ENCODE measurements at places on chromosomes 3 and 15.

- no peak for DNase-seq
These were observed 15.7 kb downstream of the RBSN start for GRCh38 chr3:15083252-15083651.

DNA sequence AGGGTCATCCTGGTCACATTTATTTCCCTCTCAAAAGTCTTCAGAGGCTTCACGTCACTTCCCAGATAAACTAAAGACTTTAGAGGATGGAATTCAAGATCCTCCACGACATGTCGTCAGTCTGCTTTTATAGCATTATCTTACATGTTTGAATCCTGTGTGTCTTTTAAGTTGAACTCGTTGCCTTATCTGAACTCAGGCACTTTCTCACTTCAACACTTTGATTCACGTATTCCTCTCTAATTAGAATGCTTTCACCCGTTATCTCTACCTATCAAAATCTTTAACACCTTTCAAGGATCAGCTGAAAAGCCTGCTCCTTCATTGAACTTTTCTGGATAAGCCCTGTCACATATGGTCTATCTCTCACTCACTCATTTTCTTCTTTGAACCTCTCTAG is 97.1 kb downstream of the MAP2K5 start:
- no peak for DNase-seq

- peak; percentile 72 for DNase-seq
These were observed 28.1 kb downstream of the PARP16 start for GRCh38 chr15:65258375-65259262.

DNA sequence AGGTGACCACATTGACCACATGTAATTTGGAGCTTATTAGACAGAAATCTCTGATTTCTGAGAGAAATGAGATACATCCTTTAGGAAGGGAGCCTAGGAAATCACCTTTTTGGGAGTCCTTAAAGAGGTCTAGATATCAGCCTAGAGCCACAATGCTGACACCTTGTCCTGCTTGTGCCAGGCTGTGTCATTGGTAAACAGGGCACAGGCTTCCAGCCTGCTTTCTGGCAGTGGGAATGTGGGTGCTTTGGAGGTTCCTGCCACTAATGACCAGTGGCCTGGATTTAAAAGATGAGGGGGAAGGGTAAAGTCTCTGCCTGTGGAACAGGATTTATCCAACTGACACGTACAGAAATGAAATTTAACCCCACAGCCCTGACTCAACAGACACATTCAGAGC is 169.8 kb upstream of the KBTBD8 start:
- no peak for DNase-seq

GRCh38 chr15:60660290-60661051 is 181.5 kb upstream of the ICE2 start:
- DNase-seq: no peak

- no peak for DNase-seq
These were observed 72.1 kb downstream of the LRIG1 start for GRCh38 chr3:66428733-66429132.

- no peak for DNase-seq
These were observed 115.2 kb downstream of the DCLK3 start for GRCh38 chr3:36649125-36649524.

DNA sequence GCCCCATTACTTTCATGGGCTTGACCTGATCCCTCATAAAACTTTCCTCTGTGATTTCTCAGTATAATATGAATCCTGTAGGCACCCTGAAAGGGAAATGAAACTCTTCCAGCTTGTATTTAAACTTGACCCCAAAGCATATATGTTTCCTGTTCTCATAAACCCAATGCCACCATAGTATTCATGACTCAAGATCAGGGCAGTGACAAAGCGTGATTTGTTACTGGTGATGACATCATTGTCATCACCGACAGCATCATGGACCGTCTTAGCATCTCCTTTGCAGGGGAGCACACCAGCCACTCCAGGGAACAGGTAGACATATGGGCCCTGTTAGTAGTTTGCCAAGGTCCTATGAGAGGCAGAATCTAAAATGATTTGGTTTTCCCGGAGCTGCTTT is 741.2 kb downstream of the NR2F2 start:
- no peak for DNase-seq

GRCh38 chr3:150958683-150959082 is 13.8 kb downstream of the CLRN1 start:
- no peak for DNase-seq

DNA sequence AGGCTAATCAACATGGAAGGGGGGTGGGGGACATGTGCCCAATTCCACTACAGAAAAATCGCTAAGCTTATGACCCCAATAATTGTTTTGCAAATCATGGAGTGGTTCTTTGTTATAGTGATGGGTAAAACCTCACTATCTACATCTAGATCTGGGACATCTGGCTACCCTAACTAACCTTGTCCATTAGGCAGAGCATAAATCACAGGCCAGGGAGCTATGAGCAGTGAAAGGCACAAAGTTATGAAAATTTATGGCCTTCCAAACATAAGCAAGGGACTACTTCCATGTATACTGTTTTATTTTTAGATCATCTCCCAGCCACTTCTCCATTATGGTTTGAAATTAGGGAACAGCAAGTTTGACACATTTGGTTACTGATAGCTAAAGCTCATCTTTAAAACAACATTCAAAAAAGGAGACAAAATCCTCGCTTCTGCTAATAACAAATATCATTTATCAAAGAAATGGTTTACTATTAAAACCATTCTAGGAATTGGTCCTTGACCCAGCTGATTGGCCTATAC is 78.3 kb downstream of the RSL24D1 start:
- no peak for DNase-seq

DNA sequence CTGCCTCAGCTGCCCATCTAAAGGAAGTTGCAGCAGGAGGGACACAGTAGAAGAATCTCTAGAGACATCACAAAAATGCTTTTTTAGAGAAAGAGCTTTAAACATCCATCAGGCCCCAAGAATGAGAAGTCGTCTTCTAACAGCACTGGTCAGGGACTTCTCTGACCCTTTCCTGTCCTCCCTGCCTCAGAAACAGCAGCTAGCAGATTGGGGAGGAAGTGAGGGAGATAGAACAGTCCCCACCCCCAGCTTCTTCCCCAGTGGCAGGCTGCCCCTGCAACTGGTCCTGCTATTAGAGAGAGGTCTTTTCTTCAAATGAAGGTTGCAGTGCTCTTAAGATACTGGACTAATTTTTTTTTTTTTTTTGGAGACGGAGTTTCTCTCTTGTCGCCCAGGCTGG is 55.1 kb downstream of the PDE8A start:
- DNase-seq: no peak

- no peak for DNase-seq
These were observed 126.3 kb downstream of the EEFSEC start for GRCh38 chr3:128279601-128279880.

DNA sequence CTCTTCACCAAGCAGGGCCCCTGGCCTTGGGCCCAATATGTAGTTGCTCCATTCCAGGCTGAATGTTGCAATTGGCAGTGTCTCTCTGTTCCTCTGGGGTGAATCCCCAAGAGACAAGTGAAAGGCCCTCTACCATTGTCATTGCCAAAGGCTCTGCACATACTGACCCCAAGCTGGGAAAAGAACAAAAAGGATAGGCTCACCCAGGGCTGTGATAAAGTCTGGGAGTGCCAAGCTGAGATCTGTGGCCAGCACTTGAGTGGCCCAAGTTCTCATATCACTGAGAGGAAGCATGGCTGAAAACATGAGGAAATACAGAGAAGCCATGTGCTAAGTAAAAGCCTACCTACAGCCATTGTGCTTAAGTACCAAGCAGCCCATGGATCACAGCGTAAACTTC is 612.2 kb upstream of the EPHA6 start:
- DNase-seq: no peak

DNA sequence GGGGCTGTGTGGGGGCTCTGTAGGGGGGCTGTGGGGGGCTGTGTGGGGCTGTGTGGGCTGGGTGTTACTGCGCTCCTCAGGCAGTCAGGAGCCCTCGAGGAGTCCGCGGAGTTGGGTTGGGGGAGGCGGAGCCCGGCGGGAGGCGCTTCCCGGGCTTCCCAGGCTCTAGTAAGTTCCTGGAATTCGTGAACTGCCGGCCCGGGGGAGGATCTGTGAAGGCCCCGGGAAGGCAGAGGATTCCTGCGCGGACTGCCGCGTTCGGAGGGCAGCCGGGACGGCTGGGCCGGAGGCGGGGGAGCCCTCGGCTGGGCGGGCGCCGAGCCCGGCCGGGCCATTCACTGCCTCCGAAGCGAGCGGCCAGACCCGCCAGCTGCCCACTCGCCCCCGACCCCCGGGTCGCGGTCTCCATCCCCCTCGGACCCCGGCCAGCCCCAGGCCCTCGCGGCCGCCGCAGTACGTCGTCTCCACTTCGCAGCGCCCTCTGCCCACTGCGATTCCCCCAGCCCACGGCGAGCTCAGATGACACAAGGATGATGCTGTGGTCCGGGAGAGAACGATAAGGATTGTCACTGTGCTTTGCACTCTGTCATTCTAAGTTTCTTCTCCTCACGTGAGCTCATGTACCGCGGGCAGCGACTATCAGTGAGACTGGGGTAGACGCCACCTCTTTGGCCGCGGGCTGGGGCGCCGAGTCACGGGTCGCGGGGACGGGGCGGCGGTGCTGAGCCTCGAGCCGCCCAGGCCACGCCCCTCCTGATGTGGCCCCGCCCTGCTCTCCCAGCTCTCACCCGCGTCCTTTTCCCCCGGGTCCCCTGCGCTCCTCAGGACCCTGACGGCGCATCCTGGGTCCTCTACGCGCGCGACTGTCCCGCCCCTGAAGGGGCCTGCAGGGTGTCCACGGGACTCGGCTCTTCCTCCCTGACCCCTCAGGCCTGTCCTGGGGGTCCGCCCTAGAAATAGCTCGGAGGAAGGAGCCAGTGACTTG is 65.3 kb downstream of the KLF13 start:
- DNase-seq: no peak

- DNase-seq: no peak
These were observed 524.7 kb downstream of the NAALADL2 start for GRCh38 chr3:175383813-175384212.

- DNase-seq: no peak
These were observed 7.8 kb downstream of the EMC3 start for GRCh38 chr3:9978710-9979305.

- DNase-seq: no peak
These were observed 40.2 kb downstream of the CMTM8 start for GRCh38 chr3:32278714-32279113.

GRCh38 chr3:10226293-10226692 is 22.0 kb upstream of the TATDN2 start:
- DNase-seq: no peak

DNA sequence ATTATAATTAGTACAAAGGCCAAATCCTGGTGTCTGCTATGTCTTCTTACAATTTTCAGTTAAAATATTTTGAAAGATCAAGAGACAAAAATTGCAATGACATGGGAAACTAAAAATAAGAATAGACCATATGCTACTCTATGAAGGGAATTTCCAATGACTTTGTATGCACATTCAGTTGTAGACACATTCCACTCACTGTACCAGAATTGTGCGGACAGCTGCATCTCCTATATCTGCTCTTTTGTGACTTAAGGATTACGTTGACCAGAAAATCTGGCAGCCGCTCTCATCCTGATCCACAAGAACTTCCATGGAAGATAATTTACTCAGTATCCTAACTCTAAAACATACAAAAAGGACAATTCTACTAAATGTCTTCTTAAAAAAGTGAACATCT is 493.9 kb upstream of the KCNMB2 start:
- DNase-seq: no peak

DNA sequence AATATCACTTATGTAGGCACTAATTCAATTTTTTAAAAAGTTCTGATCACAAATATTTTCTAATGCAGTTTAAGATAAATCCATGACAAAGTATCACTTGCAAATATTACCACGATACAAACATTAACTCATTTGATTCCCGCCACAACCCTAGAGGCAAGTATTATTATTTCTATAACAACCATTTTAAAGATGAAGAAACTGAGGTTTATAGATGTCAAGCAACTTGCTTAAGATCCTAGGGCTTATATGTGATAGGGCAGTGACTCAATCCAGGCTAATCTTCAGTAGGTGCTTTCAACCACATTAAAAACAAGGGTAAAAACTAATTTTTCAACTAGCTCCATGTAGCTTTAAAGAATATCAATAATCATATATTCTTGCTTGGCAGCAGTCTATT is 1.7 kb downstream of the DYNC1LI1 start:
- DNase-seq: no peak

DNA sequence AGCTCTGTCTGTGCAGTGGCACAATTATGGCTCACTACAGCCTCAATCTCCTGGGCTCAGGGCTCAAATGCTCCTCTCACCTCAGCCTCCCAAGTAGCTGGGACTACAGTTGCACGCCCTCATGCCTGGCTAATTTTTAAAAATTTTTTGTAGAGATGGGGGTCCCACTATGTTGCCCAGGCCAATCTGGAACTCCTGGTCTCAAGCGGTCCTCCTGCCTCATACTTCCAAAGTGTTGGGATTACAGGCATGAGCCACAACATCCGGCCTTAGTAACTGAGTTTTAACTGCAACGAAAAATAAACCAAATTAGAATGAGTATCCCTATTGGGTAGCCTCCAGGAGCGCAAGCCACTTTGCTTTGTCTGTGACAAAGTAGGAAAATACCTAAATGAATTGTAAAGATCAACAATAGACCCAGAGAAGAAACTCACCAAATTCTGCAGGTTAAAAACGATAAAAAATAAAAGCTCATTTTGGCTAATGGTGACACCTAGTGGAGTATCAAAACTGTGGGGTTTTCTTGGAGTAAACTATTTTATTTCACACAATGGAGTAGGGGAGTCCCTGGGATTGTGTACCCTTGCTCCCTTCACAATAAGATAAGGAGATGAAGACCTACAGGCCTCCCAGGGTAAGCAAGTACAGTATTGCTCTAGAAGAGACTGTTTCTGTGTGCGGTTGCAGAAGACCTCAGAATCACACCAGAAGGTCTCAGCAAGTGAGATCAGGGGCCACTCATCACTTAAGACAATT is 21.0 kb upstream of the CA12 start:
- no peak for DNase-seq

GRCh38 chr15:61051569-61052031 is 177.5 kb downstream of the RORA start:
- DNase-seq: no peak

GRCh38 chr15:77807611-77808010 is 174.9 kb upstream of the LINGO1 start:
- no peak for DNase-seq

GRCh38 chr15:48802867-48803266 is 8.0 kb downstream of the CEP152 start:
- no peak for DNase-seq

GRCh38 chr3:112931736-112932521 is 43.0 kb downstream of the CD200R1 start:
- no peak for DNase-seq

DNA sequence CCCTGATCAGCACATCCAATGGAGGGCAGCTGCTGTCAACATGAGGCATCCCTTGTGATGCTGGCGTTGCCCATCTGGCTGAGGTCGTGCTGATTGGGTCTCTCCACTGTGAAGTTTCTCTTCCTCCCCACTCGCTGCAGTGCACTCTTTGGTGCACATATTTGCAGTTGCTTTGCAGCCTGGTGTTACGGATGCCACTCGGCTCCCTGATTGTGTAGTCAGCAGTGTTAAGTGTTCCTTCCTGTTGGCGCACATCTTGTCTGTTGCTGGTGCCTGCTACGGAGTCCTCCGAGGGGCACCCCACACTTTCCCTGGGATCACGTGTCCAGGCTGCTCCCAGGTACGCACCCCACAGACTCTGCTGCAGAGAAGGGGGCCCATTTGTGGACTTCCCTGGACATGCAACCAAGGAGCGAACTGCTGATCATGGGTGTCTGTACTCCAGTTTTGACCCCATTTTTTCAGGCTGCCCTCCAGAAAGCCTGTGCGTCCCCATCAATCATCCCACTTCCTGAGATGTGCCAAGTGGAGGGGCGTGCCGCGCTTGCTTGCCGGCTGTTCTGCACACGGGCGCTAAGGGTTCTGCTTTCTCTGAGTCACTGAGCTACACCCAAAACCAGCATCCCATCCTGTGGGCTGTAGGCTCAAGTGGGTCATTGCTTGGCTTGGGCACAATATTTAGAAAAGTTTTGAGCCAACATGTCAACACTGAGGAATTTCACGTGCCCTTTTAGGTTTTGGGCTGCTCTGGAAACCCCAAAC is 98.6 kb downstream of the FBLN2 start:
- no peak for DNase-seq
